ENCODE measurements at places on chromosomes 6 and 20.
A peak's percentile ranks its signal among the peaks of the same experiment; 100 is the strongest.

DNA sequence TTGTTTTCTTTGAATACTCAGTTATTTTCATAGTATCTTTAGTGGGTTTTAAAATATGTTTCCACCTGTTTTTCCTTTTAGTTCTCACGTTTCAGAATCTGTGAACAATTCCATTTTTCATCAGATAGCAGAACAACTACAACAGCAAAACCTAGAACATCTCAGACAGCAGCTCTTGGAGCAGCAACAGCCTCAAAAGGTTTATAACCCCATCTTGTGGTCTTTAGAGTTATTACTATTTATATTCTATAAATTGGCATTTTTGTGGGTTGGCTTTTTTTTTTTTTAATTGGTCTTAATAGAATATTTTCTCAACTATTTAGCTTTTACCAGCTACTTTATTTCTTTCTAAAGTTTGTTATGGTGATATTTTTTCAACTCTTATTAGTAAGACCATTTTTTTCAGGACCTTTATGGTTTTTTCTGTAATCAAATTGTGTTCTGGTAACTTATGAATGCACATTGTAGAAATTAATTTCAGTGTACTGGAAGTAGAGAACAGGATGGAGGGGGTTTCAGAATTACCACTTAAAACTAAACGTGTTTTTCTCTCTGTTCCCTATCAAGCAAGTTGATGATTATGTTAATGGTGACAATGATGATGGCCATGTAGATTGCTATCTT lies 72.2 kb downstream of the SCAF8 start:
- DNase-seq: no peak

DNA sequence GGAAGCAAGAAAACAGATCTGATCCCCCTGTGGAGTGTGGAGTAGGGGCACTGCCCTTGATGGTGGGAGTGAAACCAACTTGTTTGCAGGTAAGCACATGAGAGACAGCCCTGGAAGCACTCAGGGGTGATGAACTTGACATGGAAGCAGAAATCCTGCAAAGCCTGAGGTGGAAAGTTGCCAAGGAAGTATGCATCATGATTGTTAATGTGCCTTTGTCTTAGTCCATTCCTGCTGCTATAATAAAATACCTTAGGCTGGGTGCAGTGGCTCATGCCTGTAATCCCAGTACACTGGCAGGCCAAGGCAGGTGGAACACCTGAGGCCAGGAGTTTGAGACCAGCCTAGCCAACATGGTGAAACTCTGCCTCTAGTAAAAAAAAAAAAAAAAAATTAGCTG lies 40.2 kb upstream of the IFNGR1 start:
- DNase-seq: no peak

DNA sequence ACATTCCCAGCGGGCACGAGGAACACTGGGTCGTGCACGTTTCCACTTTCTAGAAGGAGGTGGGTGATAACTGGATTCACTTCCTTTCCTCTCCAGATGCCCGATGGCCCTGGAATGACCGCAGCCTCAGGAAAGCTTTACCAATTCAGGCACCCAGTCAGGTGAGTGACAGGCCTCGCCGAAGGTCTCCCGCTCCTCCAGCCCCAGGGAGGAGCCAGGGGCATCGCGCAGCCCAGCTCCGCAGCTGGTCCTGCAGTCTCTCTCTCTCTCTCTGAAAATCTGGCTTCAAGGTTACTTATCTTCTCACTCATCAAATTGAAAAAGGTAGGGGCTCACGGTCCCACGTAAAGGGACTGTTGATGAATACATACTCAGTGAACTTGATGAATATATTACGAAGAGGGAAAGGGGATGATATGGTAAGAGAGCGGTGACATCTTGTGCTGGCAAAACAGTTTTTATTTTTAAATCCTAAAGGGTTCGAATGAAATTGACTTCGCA lies 891 bp downstream of the RIPPLY2 start:
- no peak for DNase-seq

DNA sequence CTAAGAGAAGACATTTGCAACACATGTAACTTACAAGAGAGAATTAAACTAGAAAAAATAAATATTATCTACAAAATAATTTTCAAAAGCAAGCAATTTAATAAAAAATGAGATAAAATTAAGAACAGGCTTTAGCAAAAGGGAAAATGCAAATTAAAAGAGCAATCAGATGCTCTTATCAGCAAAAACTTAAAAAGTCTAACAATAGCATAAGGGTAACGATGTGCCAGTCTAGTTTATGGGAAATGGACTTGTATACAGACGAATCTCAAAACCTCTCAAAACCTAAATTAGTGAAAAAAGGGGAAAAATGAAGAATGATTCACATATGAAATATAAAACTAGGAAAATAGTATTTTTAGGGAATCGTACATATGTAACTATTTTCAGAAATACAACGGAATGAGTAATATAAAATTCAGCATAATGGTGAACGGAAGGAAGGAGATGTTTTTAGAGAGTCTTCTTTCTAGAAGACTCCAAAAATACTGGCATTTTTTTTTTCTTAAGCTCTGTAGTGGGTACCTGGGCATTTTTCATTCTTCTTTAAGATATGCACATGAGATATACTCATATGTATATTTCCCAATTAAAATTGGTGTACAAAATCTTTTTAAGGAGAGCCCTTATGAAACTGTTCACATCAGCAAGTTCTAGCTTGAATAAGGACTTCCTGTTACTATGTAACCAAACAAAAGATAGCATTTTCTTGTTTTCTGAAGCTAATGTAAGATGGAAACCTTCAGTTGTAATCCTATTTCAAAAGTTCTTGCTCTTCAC lies 927 bp upstream of the MANEA start:
- DNase-seq: no peak

DNA sequence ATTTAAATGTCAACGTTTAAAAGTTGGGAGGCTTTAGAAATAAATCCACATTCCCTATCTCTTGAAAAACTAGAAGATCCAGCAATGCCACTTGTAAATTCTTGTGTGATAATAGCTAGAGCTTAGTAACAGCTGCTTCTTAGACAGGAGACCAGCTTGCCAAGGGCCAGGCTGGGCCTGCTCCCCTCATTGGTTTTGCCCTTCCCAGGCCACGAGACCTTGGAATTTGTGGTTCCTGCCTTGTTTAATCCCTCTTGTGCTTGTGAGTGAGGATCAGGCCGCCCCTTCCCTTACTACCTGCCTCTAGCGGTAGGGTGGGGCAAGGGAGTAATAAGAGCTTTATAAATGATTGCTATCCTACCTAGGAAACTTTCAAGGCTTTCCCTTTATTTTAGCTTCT lies 363.5 kb downstream of the SYNE1 start:
- DNase-seq: no peak

DNA sequence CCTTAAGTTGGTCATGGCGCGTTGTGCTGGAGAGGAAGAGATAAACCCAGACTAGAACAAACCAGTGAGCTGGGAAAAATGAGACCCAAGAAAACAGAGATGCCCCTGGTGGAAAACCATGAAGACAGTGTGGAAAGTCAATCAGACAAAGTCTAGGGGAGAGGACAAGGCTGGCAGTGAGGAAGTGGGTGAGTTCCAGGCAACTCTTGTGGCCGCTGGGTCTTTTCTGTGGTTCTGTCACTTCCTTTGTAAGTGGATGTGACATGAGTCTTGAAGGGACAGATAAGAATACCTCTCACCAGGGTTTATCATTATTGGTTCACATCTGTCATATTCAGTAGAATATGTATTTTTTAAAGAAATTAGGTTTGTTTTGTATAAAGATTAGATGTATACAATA lies 738.4 kb downstream of the DHX35 start:
- no peak for DNase-seq

GRCh38 chr6:9252799-9253198 lies 817.5 kb upstream of the SLC35B3 start:
- no peak for DNase-seq

DNA sequence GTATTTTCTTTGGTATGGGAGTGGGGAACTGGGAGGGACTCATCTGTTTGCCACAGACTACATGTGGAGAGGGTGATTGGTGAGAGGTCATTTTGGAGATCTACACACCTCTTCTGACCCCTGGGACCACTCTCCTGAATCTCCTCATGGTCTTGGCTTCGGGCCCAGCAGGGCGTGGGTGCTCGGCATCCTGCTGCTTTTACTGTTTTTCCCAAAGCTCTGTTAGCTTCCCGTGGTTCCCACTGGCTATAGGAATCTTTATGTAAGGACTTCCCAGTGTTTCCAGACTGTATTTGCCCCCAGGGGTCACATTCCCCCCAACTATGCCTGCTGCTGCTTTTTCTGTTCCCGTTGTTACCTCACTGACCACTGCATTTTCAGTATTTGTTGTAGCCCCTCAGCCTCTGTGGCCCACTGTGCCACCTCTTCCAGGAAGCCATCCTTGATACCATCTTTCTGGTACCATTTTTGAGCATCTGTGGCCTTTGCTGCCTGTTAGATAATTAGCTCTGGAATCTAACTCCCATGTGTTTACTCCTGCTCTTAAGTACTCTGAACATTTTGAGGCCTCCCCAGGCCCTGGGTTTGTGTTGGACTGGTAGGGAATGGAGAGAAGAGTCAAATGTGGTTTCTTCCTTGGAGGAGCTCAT lies 14.9 kb downstream of the PLCG1 start:
- no peak for DNase-seq

- DNase-seq: no peak
Measured at GRCh38 chr20:60694763-60695162, 557.3 kb upstream of the CDH4 start.

- peak; percentile 14 for DNase-seq
Measured at GRCh38 chr6:137518386-137518983, 24.3 kb upstream of the OLIG3 start.

GRCh38 chr20:13533946-13534345 lies 104.8 kb downstream of the TASP1 start:
- DNase-seq: no peak

DNA sequence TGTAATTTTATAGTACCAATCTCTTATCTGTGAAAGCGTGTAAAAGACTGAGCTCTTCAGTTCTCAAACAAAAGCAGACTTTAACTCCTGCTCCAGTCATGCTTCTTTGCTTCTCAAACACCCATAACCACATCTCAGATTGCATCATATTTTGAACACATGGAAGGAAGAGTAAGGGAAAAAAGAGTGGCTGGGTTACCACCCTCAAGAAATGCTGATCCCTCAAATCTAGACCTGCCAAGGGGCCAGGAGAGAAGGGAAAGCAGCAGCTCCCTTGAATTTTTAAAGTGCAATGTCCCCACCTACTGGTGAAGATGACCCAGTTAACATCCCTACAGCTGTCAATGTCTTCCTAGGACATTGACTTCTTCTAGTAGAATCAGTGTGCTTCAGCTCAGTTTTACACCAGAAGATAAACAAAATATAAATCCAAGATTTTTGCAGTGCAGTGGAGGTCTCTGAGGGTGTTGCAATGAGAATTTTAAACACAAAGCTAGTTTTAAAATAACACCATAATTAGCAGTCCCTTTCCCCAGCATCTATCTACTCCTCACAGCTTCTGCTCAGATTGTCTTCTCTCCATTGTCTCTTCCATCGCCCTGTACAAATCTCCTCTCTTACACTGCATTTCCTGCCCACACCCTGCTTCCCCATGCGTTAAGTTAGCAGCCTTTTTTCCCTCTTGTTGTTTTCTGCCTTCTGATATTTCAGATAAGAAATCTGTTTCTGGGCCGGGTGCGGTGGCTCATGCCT lies 22.6 kb upstream of the HLA-DQB2 start:
- peak; percentile 21 for DNase-seq

DNA sequence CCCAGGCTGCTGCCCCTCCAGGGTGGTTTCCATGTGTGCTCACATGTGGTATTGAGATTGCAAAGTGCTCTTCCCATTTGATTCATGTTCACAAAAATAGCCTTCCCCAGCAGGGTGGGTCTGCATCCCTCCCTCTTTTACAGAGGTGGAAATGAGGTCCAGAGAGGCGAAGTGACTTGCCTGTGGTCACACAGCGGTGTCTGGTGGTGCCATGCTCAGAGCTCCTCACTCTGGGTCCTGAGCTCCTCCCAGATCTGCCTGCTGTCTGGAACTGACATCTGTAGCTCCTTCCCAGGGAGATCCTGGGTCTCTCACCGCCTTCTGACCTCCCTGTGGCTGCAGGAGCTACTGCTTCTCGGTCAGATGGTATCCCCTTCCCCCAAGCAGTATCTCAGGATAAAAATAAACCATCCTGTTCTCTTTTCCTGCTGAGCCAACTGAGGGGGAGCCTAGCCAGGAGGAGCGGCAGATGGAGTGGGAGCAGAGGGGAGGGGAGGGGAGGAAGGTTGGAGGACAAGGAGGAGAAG lies 11.9 kb downstream of the CD40 start:
- peak; percentile 35 for DNase-seq

- no peak for DNase-seq
Measured at GRCh38 chr20:64149141-64149540, 15.1 kb upstream of the MYT1 start.

DNA sequence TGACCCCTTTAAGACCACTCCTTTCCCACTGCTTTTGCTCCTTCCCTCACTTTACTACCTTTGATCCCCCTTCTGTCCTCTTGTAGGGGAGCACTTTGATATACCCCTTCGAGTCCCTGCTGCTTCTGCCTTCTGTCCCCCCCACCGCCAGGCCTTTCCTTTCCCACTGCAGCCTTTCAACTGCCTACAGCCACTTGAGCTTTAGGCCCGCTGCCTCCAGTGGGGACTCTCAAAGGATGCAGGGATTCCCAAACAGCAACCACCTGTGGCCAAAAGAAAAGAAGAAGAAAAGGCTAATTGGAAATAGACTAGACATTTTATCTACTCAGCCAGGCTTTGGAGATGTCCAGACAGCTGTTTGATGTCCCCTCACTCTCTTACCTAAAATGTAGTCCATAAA lies 77.0 kb upstream of the DTNBP1 start:
- no peak for DNase-seq

- DNase-seq: no peak
Measured at GRCh38 chr6:38088010-38088409, 268.5 kb downstream of the ZFAND3 start.

- no peak for DNase-seq
Measured at GRCh38 chr6:136118787-136119186, 131.3 kb downstream of the MTFR2 start.

DNA sequence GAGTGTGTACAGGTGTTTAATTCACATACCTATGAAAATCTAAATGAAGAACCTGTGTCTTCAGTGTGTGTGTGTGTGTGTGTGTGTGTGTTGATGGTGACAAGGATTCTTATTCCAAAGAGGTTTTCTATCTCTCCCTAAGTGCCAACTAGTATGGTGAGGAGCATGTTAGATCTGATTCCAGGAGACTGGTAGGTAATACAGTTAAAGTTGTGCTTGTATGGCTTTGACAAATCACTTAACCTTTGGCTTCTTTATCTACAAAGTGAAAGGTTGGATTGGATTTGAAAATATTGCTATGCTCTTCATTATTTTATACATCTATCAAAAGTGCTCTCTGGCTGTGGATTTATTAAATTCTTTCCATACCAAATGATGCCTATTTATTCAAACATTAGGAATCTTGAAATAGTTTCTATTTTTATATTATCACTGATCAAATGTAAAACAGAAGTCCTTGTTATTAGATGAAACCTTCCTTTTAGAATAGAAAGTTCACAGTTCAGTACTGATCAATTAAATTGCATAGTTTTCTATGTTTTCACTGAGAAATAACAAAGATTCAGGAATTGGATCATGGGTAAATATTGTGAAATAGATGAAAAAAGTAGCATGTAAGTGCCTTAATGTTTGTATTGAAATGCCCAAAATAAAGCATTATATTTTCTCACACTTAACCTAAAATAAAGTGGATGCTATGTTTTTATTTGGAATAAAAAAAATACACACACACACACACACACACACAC lies 84.4 kb upstream of the MLIP start:
- no peak for DNase-seq

GRCh38 chr6:3871515-3871914 lies 22.3 kb downstream of the FAM50B start:
- no peak for DNase-seq

- peak; percentile 99 for DNase-seq
Measured at GRCh38 chr6:21593412-21593926, at the start of gene SOX4. Gene SOX4, plus strand, starts transcription at chr6:21593751. Its CDS starts 784 bp downstream, at chr6:21594535.

GRCh38 chr6:32852018-32852843 lies 1.3 kb downstream of the TAP1 start:
- no peak for DNase-seq

GRCh38 chr20:58619864-58620431 lies 31.1 kb upstream of the STX16 start:
- DNase-seq: no peak
